Adrenal gland (tissue), 19 donors: ENCODE measurements at places on chromosomes 5 and 9.

- no peak overlapping the region for H3K27ac ChIP-seq
- H3K27me3 ChIP-seq = no peaks in the 10 kb centered on the region
- H3K4me1 ChIP-seq = peaks cover 6% of the 10 kb centered on the region
- no peaks in the 10 kb centered on the region for H3K36me3 ChIP-seq
- no peak overlapping the region for H3K4me3 ChIP-seq
Measured at GRCh38 chr5:145585443-145586148, 249.5 kb downstream of the PRELID2 start.

- H3K4me3 ChIP-seq = no peak overlapping the region
- H3K27ac ChIP-seq = no peak overlapping the region
- no peak for DNase-seq
- no peaks in the 10 kb centered on the region for H3K27me3 ChIP-seq
- no peaks in the 10 kb centered on the region for H3K36me3 ChIP-seq
Measured at GRCh38 chr5:179923436-179923835, 15.7 kb upstream of the TBC1D9B start.

DNA sequence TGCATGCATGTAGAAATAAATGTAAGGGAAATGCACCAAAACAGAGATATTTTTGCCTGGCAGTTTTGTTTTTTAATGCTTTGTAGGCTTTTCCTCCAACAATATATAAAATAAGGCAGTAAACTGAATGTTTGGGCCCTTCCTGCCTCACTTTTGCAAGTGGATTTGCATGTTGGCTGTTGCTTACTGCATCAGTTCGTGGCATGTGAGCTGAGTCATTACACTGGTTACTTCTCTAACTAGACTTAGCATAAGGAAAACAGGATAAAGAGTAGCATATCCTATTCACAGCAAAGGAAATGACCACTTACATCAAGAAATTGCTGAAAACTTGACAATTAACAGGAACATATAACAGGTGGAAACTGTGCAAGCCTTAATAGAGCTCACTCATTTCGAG, 113.4 kb downstream of the TLE1 start:
- no peak overlapping the region for H3K27ac ChIP-seq
- H3K36me3 ChIP-seq = no peaks in the 10 kb centered on the region
- no peaks in the 10 kb centered on the region for H3K4me1 ChIP-seq
- no peak overlapping the region for H3K4me3 ChIP-seq

DNA sequence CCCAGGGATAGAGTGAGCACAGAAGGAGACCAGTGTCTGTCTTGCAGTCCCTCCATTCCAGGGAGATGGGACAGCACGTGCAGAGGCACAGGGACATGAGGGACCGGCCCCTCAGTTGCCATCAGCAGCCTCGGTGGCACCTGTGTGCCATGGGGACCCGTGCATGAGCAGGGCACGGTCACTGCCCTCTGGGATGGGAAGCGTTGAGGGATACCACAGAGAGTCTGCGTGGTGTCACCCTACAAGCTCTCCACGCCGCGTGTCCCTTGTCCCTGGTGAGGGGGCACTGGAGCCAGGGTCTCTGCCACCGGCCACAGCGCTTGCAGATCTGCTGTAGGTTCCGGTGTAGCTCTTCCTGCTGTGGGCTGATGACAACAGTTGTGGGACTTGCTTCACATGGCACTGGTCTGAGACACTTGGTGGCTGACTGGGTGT, 108.1 kb downstream of the CACNA1B start:
- no peaks in the 10 kb centered on the region for H3K4me1 ChIP-seq
- H3K4me3 ChIP-seq = no peak overlapping the region
- H3K27me3 ChIP-seq = no peaks in the 10 kb centered on the region
- no peaks in the 10 kb centered on the region for H3K36me3 ChIP-seq
- H3K27ac ChIP-seq = no peak overlapping the region

- no peak for DNase-seq
- H3K27ac ChIP-seq = no peak overlapping the region
- no peaks in the 10 kb centered on the region for H3K36me3 ChIP-seq
- no peak overlapping the region for H3K4me3 ChIP-seq
- H3K27me3 ChIP-seq = no peaks in the 10 kb centered on the region
Measured at GRCh38 chr9:3479514-3480352, 46.1 kb downstream of the RFX3 start.

DNA sequence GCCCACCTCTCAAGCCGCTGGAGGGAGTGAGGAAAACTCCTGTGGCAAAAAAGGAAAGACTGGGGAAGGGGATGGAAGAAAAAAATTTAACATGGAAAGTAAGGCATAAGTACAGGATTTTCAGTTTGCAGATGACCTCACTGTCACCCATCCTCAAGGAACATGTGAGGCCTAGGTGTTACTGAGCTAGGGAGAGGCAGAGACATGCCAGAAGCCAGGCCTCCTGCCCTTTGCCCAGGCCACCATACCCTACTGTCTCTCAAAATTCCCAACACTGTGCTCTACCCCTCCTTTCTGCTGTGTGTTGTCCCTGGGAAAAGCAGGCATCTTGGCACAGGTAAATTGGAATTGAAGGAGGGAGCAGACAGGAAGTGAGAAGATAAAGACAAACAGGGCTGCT, 4.4 kb upstream of the MGAT1 start:
- peak overlapping the region; percentile 98 for H3K27ac ChIP-seq
- no peak overlapping the region for H3K4me3 ChIP-seq

GRCh38 chr5:156466871-156467270, 139.9 kb downstream of the SGCD start:
- no peak for DNase-seq
- no peaks in the 10 kb centered on the region for H3K27me3 ChIP-seq
- no peaks in the 10 kb centered on the region for H3K36me3 ChIP-seq
- H3K4me3 ChIP-seq = no peak overlapping the region

GRCh38 chr5:96978812-96979449, 43.1 kb downstream of the LNPEP start:
- peaks cover 10% of the 10 kb centered on the region for H3K4me1 ChIP-seq
- no peaks in the 10 kb centered on the region for H3K27me3 ChIP-seq
- no peak for DNase-seq
- H3K36me3 ChIP-seq = no peaks in the 10 kb centered on the region
- no peak overlapping the region for H3K4me3 ChIP-seq
- H3K27ac ChIP-seq = no peak overlapping the region

DNA sequence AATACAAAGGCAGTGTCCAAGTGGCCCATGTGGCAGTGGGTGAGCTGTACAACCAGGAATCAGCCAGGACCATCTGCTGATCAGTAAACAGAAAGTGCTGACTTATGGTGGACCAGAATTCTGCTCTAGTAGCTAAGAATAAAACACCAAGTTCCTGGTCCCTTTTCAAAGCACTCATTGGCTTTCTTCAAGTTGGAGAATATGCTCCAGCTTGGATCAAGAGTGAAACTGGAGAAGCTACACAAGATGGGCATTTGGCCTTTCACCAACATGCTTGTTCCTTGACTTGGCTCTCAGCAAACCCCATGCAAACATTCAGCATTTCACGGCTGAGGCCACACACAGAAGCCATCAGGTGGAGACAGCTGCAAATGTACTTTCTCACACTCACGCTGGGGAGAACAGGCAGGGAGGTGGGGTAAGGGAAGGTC, 32.1 kb downstream of the MARCHF3 start:
- peaks cover 18% of the 10 kb centered on the region for H3K4me1 ChIP-seq
- no peaks in the 10 kb centered on the region for H3K36me3 ChIP-seq
- no peak overlapping the region for H3K4me3 ChIP-seq
- H3K27me3 ChIP-seq = no peaks in the 10 kb centered on the region
- no peak for DNase-seq
